ENCODE measurements at places on chromosomes 5 and 9. TPM values are rescaled to one million over a fixed set of nuclear protein-coding genes. Genes with fewer than 3 reads are reported as not detected.
A peak's percentile ranks its signal among the peaks of the same experiment; 100 is the strongest.

The CLPTM1L gene
- total RNA-seq, result 30.4 TPM

DNA sequence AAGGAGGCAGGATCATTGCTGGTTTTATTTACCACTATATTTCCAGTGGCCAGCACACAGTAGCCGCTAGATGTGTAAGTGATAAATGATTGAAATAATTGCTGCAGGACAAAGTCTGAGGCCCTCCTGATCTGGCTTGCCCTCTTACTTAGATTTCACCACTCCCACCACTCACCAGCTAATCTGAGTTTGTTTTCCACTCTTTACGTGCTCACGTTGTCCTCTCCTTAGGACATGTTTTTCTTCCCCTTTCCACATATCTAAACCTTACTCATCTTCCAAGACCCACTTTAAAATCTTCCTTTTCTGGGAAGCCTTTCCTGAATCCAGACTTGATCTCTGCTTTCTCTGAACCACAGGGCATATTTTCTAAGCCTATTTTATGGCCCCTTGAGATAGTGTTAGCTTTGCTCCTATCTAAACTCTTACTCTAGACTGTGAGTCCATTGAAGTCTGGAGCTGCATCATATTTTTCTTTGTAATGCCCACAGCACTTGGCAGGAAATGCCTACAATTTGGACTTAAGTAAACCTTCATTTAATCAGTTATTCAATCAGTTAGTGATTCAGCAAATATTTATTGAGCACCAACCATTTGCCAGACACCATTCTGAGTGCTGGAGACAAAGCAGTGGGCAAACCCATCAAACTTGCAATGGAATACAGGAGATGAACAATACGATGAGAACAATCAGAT lies 2.4 kb downstream of the TLR4 start:
- DNase-seq, result no peak

GRCh38 chr5:168679515-168679920 lies 100.3 kb upstream of the PANK3 start:
- DNase-seq, result peak; percentile 53

DNA sequence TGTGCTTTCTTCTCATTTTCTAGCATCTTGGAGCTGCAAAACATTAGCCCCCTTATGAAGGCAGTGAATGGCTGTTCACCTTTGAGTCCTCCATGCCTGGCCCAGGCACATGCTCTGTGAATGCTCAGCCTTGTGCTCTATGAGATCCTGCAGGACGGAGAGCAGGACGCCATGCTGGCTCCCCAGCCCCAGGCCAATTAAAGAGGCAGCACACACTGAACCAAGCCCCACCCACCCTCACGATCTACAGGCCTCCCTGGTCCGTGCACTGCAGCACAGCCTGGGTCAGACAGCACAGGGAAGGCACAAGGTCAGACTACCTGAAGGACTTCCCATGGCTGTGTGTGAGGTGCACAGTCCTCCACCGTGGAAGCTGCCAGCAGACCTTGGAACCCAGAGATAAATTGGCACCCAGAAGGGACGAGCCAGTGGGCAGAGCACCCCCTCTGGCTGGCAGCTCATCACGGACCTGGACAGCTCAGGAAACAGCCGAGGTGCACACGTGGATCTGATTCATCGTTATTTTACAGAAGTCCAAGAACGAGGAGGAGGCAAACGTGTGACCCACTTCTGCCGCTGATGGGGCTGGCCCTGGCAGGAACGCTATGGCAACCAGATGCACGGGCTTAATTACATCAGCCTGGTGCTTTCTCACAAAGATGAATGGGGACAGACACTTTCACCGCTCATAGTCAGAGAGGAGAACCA lies 59.5 kb downstream of the OLFM1 start:
- DNase-seq, result peak; percentile 14

Data from Right ventricle myocardium superior (tissue), 1 donor.